SK-MEL-5 (cell line): ENCODE measurements at places on chromosomes 12 and 14. TPM values are rescaled to one million over a fixed set of nuclear protein-coding genes. Genes with fewer than 3 reads are reported as not detected.

The CCDC198 gene
- not detected in 2 replicates for total RNA-seq

The PPP1R1A gene
- total RNA-seq: 0.35 TPM in 1 of 2 replicates, not detected in the other

The NR2C1 gene
- total RNA-seq: 42.4 and 43.3 TPM in 2 replicates

The SMCO2 gene
- not detected in 2 replicates for total RNA-seq

The IFI27L2 gene
- 51.7 and 64.5 TPM in 2 replicates for total RNA-seq

The GPRC5D gene
- not detected in 2 replicates for total RNA-seq

The ASB2 gene
- 3.8 and 3.9 TPM in 2 replicates for total RNA-seq

The SMIM41 gene
- total RNA-seq: not detected in 2 replicates

The RAD9B gene
- total RNA-seq: 0.45 and 0.61 TPM in 2 replicates

The KIF26A gene
- 1.4 TPM in 2 replicates for total RNA-seq

The BHLHE41 gene
- total RNA-seq: 9.5 and 17.7 TPM in 2 replicates

The KRT79 gene
- not detected in 2 replicates for total RNA-seq

The IFNG-AS1 gene
- total RNA-seq: not detected in 2 replicates

The AQP5 gene
- not detected in 2 replicates for total RNA-seq

The AMN gene
- 0.13 TPM in 1 of 2 replicates, not detected in the other for total RNA-seq

The MAP3K9 gene
- total RNA-seq: 5.1 and 5.4 TPM in 2 replicates

The GXYLT1 gene
- 11.2 and 12.6 TPM in 2 replicates for total RNA-seq

The ESR2 gene
- total RNA-seq: 0.03 and 0.11 TPM in 2 replicates

The RPS6KA5 gene
- total RNA-seq: 3.7 and 4.3 TPM in 2 replicates

The CRACR2A gene
- 9.2 and 12.6 TPM in 2 replicates for total RNA-seq

The RHOJ gene
- total RNA-seq: 3.0 and 7.3 TPM in 2 replicates

The CLEC1B gene
- total RNA-seq: not detected in 2 replicates

The DDIT3 gene
- 103 and 117 TPM in 2 replicates for total RNA-seq

The TTC9 gene
- total RNA-seq: 0.05 and 0.08 TPM in 2 replicates

The NPFF gene
- not detected in 2 replicates for total RNA-seq

The GPR137C gene
- total RNA-seq: 0.32 and 0.40 TPM in 2 replicates
